ENCODE measurements at places on chromosomes 12 and 14.

GRCh38 chr12:90071996-90072395, 363.4 kb upstream of the ATP2B1 start:
- DNase-seq, result no peak

DNA sequence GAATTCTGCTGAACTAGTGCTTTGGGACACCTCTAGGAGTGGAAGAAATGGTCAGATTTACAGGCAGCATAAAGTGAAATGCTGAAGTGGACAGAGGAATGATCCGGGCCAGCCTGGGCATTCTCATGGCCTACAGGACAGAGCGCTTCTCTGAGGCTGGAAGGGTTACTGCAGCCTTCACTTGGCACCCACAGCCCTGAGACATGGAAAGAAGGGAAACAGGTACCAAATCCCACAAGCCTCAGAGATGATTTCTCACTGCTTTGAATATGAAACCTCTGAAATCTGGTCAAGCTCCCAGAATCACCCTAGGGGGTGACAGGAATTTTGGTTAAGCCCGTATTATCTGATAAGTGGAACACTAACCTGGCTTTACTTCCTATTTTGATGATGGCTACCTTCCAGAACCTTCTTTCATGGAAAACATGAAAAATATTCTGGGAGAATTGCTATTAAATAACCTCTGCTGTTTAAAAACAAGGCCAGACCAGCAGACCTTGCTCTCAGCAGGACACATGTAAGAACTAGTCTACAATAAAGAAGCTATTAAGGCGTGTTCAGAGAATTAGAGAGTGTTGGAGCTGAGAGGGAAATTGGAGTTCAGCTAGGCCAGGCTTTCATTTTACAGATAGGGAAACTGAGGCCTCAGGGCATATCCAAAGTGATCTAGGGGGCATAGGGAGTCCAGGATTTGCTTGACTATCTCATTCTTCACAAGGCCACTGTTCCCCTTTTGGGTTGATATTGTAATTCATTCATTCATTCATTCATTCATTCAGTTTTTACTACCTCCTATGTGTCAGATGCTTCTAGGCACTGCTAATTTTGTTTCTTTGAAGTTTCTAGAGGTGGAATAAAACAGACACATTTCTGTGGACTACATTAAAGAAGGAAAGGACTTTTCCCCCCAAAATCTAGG, 281.5 kb downstream of the ZFP36L1 start:
- DNase-seq, result no peak

DNA sequence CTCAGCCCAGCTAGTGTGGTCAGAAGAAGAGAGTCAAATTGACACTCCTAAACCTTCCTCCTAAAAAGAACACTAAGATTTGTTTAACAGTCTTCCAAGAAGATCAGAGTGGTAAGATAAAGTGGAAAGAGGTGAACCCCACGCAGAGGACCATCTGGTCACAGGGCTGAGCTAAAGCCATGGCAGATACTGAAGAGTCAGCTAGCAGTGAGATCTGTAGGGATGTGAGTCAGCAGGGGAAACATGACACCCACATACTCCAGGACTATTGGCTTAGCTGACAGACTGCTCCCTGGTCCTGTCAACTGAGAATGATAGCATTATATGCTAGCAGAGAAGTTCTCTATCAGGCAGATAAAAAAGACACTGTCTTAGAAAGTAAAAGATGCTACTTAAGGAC, 269.4 kb upstream of the ALG10 start:
- no peak for DNase-seq

DNA sequence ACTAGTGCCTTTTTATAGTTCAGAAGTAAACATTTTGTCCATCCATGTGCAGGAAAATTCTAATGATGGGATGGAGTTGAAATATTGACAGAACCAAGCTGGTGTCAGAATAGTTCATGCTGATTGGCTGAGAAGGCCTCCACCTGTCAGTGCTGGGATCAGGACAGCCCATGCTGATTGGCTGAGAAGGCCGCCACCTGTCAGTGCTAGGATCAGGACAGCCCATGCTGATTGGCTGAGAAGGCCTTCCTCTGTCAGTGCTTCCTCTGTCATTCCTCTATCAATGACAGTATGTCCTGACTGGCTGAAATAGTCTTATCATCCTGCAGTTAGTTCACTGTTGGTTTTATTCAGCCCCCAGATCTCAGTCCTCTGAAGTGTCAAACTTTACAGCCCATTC, 95.7 kb downstream of the PPP2R5C start:
- no peak for DNase-seq

DNA sequence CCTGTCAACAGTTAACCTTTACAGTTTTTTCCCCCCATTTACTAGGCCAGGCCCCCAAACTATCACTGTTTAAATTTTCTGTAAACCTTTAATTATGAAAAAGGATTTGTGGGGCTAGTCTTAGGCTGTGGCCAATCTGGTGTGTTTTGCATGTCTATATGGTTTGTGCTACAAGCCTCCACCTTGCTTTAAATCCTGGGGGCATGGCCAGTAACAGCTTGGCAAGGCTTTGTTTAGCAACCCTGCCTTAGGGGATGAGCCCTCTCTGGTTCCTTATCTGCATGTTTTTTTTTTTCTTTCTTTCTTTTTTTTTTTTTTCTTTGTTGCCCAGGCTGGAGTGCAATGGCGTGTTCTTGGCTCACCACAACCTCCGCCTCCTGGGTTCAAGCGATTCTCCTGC, 102.7 kb downstream of the KCNMB4 start:
- no peak for DNase-seq

DNA sequence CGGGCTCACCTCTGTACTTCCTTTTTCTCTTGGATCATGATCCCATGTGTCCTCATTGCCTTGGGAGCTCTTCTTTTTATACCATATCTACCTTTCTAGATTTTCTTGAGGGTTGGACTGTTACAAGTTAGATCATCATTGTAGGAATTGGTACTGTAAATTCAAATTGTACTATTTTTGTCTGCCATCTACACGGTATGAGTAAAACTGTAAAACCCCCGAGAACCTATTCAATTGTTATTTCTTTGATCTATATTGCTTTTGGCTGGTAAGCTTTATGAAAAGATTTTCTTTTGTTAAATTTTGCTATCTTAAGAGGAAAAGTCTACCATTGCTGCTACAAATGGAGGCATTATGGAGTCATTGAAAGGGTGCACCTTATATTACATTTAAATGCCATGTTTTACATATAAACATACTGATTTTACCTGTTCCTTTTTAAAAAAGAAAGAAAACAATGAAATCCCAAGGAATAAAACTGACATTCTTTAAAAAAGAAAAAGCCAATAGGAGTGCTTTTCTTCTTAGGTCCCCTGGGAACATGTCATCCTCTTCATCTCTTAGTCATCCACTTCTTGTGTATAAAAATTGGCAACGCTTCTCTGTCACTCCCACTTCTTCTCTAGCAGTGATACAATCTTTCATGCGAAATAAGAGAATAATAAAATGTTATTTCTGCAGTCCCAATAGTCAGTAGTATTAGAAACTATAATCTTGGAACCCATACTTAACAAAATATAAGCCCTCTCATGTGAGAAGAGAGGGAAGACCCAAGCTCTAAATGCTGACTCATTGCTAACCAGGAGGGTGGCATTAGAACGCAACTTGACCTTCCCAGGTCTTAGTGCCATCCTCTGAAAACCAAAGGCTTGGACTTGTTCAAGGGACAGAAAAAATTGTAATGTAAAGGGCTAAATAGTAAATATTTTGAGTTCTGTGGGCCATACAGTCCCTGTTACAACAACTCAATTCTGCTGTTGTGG, 20.4 kb downstream of the RGS6 start:
- DNase-seq, result no peak

GRCh38 chr12:108720757-108721514, 10.4 kb downstream of the CORO1C start:
- no peak for DNase-seq

DNA sequence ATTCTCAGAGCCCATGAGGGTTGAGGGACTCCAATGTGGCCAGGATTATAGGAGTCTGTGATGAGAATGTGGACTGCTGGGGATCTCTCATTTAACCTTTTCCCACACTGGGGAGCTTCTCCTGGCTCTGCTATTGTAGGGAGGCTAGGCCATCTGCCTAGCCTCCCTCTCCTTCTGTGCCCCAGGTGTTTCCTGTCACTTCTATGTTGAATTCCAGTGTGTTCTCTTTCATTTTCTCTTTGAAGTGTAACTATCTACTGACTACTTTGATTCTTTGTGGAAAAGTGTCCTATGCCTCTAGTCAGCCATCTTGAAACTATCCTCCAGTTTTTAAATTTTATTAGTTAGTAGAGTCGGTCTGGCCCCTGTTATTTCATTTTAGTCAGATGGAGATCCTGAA, 53.4 kb upstream of the ABCD2 start:
- DNase-seq, result no peak

DNA sequence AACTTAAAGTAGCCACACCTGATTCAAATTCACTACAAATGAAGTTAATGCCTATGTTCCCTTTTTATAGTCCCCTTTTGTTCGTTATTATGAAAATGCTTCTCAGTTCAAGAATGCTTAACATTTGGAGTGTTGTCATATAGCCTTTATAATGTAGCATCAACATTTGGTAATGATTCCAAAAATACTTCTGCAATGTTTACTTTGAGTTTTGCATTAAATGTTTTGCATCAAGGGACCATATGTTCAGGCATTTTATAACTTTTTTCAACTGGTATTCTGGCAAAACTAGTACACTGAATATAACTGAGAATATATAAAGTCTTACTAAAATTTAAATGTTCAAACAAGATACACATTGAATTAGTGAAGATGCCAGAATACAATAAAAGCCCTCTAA, 209.6 kb upstream of the SLC16A7 start:
- no peak for DNase-seq

DNA sequence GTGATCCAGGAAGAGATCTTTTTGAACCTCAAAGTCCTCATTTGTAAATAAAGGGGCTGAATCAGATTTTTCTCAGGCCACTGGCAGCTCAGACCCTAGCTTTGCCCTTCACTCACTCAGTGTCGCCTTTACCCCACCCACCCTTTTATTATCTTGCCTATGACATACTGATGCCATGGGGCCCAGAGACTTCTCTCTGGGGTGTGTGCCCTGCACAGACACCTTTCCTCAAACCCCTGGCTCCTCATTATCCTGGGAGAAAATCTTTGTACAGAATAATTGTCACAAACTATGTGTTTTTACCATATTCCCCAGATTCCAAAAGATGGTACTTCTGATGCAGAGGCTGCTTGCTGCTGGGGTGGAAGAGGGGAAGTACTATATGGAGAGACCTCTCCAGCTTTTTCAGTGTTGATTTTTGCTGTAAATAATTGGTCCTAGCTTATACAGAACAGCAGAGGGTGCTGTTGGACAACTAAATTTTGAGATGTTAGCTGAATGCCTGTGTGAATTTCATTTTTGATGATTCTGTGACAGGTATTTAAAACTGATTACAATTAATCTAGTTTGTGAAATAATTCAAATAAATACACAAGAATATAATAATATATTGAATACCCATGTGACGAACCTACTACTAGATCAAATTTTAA, 53.9 kb upstream of the DCD start:
- peak; percentile 65 for DNase-seq

DNA sequence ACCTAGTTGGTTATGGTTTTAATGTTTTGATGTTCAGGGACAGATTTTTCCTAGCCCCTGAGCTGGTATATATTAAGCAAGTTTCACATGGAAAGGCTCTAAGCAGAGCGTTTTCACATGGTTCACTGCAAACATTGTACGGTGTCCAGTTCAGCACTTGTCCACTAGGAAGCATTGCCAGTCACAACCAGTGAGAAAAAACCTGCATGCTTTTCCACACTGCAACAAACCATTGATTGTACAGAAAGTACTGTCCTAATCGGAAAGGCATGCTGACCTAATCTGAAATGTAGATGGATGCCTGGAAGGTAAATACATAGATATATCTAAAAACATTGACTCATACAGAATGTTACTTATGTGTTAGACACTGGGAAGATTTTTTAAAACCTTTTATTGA, 25.0 kb upstream of the NPAS3 start:
- no peak for DNase-seq

GRCh38 chr12:96143392-96143791, 50.8 kb upstream of the ELK3 start:
- DNase-seq, result peak; percentile 23

DNA sequence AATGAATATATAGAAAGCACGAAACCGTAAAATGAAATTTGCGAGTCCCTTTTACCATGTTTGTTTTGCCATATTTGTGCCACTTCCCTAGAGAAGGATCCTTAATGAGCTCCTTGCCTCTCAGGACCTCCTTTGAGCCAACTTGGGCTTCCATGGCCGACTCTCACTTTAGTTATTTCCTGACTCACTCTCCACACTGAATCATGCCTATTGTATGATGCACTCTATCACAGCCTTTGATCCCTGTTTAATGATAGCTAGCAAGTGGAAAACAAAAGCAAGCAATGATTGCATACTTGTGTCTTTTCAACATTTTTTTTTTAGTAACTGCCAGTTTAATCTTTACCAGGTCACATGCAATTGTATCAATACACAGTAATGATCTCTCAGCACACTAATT, 153.2 kb downstream of the CCER1 start:
- DNase-seq, result no peak

DNA sequence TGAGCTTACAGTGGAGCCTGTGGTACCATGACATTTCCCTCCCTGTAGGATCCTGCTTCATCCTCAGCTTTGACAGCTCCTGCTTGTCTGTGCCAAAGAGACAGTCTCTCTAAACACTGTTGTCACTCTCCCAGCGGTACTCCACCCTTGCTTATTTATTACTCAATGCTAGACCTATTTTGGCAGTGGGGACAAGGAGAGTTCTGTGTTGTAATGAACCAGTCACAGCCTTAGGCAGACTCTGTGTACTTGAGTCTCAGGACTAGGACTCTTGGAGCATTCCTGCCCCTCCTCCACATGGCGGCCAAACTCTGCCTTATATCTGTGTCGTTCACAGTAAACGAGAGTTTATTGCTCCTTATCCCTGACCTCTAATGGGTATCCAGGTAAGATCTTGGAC, 70.9 kb downstream of the PIK3C2G start:
- no peak for DNase-seq

GRCh38 chr14:101250336-101250947, 310.9 kb upstream of the DIO3 start:
- DNase-seq, result no peak

GRCh38 chr14:89445273-89445973, 28.4 kb upstream of the FOXN3 start:
- peak; percentile 54 for DNase-seq

DNA sequence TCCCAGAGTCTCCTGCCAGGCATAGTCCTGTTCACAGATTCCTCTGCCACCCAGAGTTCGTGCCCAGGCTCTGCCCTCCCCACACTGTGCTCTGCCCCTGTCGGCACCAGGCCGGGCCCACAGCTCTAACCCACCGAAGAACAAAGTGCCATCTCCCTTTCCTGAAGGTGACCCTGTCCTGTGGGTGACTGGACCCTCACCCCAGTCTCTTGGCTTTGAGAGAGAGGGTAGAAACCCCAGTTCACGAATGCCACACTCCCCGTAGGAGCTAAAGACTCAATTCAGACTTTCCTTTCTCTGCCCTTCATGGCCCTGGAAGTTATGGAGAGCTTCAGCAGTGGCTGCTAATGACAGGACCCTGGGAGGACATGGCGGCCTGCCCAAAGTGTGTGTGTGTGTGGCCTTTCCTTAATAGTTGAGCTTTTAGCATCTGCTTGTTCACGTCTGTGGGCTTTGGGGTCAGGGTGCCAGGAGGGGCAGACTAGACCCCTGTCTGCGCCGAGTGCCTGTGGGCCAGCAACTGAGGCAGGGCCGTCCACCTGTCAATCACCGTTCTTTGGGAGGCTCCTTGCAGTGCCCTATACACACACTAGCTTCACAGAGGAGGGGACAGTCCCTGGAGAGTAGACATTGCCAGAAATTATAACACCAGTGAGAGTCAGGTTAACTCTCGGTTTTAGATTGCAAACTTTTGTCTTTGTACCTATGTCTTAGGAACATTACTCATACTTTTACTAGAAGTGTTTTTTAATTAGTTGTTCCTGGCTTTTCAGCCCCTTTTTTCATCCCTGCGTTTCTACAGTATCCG, 84.6 kb upstream of the DYNC1H1 start:
- no peak for DNase-seq
